Smooth muscle cell of the pulmonary artery (primary cell): ENCODE measurements at places on chromosomes 2 and 18. TPM values are rescaled to one million over a fixed set of nuclear protein-coding genes. Genes with fewer than 3 reads are reported as not detected.

EN1 gene
- total RNA-seq = 0.03 and 0.91 TPM in 2 replicates

IL36G gene
- not detected in 2 replicates for total RNA-seq

RBM43 gene
- 5.6 and 8.1 TPM in 2 replicates for total RNA-seq

TRIM43 gene
- not detected in 2 replicates for total RNA-seq

IGFBP5 gene
- 1,272 and 1,451 TPM in 2 replicates for total RNA-seq
